Activated naive CD4-positive, alpha-beta T cell (primary cell): ENCODE measurements at places on chromosomes 12 and 14.

- DNase-seq = no peak
Observed at GRCh38 chr12:113948151-113948914, 17.8 kb downstream of the RBM19 start.

DNA sequence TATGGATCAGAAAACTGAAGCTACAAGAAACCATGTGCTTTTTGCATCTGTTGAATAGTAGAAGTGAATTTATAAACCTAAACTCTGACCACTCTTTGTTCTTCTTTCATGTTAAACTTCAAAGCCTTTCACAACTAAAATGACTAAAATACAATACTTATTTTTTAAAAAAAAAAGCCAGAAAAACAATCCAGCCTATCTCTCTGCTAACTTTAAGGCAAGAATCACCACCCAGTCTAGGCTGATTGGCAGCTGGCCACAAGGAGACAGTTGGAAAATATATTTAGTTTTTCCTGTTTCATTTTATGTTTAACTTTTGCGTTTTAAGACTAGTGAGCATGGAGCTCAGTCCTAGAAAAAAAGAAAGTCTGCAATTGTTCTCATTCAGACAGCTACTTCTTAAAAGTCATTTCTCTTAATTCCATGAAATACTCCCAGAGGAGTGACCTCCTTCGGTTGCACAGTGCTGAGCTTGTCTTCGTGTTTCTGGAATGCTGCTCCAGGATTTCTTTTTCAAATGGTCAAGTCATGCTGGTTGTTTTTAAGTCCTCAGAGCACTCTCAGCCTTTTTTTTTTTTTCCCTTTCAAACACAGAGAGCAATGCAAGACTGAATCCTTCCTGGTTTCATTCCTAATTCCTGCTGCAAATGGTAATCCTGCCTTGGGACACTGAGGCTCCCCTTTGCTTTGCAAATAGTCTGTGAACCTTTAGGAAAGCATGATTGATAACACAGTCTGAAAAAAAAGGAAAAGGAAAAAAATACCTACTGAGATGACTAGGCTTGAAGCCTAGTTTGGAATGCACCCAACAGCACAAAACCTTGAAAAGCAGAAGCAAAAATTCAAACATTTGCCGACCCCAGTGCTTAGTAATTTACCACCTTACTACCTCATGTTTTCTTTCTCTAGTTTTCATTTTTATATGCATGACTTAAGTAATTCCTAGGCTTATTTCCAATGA, 233.3 kb upstream of the DAAM1 start:
- DNase-seq = no peak

DNA sequence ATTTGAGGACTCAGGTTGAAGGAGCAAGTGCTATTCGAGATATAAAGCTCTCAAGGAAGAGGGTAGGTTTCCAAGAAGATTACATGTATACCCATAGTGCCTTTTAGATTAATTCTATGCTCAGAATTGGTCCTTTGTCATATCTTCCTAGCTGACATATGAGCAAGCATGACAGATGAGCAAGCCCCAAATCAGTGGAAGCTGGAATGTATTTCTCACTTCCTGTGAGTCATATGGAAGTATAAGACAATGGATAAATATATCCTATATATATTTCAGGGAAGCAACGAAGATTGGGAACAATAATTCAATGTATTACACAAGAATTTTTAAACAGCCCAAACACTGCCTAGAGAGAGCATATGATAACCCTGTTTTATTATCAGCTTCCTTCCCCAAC, 674.1 kb upstream of the ATXN7L3B start:
- no peak for DNase-seq

DNA sequence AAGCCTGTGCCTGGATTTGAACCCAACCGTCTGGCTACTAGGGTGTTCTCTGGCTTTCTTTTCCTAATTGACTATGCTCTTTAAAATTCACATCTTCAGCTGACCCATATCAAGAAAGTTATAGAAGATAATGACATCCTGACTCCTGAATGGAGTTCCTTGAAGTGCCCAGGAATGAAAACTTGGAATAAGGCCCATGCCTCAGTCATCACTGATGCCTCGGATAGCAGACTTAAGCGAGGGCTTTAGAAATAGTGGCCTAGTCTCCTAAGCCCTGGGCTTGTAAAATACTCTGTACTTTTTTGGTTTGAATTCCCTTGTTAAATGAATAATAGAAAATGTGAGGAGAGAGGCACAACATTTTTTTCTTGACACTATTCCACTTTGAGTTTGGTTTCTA, 39.0 kb downstream of the CHST11 start:
- no peak for DNase-seq

GRCh38 chr12:122124370-122124769, 45.8 kb downstream of the MLXIP start:
- DNase-seq = no peak

DNA sequence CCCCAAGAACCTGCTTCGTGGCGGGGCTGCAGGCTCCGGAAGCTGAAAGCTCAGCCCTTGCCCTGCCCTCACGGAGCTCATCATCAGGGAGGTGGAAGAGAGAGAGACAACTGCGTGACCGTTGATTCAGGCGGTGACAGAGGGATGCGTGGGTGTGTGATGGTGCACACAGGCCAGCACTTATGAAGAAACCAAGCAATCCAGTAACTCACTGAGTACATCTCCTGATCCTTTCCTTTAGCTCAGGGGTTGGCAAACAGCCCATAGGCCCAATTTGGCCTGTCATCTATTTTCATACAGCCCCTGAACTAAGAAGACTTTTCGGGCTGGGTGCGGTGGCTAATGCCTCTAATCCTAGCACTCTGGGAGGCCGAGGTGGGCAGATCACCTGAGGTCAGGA, 49.9 kb downstream of the TESC start:
- no peak for DNase-seq

- DNase-seq = no peak
Observed at GRCh38 chr14:57287745-57288144, 19.0 kb downstream of the AP5M1 start.

GRCh38 chr14:69351385-69351784, 46.7 kb downstream of the ERH start:
- no peak for DNase-seq

DNA sequence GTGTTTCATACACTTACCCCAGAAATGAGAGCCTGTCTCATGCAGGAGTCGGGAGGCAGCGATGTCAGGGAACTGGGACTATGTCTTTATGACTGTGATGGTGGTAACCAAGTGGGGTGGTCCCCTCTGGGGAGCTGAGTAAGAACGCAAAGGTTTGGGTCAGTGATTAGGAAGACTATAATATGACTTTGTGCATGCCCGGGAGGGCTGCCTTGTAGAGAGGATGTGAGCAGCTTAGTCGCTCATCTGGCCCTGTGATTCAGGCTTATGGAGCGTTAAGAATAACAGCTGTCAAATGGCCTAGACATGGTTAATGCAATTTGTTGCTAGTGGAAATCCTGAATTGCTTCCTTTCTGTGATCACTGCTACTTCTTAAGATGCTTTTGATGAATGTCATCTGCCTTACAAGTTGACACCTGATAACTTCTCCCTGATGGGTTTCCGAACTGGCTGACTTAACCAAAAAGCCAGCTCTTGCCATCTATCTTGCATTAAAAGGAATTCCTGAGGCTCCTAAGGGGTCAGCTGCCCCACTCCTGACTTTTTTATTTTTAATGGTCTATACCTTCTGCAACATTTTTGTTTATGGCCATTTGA, 35.4 kb upstream of the AACS start:
- DNase-seq = no peak

- peak; percentile 14 for DNase-seq
Observed at GRCh38 chr14:77208291-77208978, 26.8 kb downstream of the TMEM63C start.

- DNase-seq = no peak
Observed at GRCh38 chr12:4244868-4245267, 28.7 kb upstream of the CCND2 start.

DNA sequence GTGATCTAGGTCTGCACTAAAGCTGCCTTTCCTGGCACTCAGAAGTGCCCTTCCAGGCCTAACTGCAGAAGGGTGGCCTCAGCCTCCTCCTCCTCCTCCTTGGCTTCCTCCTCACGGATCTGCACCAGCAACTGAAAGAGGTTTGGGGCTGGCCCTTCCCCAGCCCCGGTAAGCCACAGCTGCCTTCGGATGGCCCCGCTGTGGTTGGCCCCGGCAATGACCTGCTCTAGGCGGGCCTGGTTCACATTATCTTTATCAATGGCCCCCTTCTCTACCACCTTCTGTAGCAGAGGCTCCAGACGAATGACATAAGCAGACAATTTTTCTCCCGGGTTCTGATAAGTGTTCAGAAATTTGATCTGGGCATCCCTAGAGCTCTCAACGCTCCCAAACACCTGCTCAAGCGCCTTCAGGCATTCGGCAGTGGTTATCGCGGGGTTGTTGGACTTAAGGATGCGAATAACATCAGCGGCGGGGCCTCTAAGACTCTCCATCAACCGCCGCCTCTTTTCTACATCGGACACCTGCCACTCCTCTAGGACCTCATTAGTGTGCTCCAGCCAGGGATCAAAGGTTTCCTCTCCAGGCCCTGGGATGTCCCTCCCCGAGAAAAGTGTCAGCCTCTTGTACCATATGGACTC, 1.5 kb downstream of the PNMA1 start:
- no peak for DNase-seq

GRCh38 chr14:104222396-104223036, 84.1 kb downstream of the KIF26A start:
- DNase-seq = no peak

DNA sequence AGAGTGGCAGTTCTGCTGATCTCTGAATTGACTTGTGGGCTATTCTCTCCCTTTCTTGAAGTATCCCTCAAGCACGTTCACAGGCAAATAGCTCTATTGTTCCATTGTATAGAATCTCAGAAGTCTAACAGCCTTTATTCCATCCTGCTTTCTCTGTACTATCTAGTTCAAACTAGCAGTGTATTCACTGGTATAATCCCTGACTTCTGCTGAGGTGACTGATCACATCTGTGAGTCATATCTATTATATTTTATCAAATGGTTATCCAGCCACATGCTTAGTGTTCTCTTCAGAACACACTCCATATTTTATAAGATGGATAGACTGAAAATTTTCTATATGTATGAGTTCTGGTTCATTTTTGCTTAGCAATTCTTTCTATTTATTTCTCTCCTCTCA, 866.1 kb downstream of the C12orf50 start:
- no peak for DNase-seq

DNA sequence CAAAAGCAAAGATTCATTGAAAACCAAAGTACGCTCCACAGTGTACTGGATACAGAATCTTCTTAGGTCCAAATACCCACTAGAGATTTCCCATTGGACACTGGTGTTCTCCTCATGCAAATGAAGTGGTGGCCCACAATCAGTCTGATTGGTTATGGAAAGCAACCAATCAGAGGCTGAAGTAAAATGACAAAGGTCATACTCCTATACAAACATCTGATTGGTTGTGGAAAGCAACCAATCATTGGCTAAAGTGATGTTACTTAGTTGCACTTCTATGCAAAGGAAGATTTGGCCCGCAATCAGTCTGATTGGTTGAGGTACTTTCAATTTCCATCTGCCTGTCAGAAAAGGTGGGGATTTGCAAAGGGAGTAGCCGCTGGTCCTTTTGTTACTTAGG, 1.3 kb upstream of the WASHC3 start:
- DNase-seq = no peak

DNA sequence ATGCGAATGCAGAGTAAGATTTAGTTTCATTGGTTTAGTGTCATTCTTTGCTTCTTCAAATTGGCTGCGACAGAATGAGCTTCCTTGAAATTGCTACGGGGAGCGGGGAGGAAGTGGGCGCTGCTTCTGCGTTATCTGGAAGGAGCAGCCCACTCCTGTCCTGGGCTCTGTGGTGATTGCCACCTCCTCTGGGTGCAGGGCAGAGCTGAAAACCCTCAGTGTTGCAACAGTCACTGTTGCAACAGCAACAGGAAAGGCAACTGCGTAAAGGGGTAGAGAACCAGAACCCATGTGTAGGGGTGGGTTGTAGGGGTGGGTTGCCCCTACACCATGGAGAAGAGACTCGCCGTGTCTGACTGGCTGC, 57.7 kb downstream of the MAX start:
- no peak for DNase-seq

- no peak for DNase-seq
Observed at GRCh38 chr12:108596854-108597558, 878 bp downstream of the TMEM119 start.

DNA sequence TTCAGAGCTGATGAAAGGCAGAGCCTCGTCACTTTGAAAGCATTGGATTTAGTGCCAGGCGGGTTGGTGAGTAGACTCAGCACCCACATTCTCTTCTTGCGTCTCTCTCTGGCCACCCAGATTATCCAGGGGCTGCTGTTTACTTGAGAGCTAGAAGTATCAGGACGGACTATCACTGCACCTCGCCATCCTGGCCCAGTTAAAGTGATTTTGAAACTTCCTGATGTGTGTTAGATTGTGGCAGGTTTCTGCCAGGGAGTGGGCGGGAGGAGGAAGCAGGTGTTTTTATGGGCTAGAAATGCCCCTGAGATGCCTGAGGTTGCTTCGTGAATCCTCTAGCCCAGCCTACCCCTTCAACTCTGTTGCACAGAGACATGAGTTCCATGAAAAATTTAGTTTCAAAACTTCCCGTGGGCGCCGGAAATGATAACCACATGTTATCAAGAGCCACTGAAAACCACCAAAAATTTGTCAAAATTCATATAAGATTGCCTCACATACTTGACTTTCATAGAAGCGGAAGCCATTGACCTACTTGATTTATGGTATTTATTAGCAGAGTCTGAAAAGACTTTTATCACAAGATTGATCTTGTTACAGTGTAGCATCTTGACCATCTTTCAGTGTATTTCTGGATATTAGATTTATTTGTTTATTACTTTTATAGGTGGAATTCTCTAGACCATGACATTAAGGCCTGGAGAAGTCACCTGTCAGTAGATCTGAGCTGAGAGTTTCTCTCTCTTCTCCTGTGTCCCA, 466.0 kb downstream of the RAD51B start:
- peak; percentile 6 for DNase-seq

DNA sequence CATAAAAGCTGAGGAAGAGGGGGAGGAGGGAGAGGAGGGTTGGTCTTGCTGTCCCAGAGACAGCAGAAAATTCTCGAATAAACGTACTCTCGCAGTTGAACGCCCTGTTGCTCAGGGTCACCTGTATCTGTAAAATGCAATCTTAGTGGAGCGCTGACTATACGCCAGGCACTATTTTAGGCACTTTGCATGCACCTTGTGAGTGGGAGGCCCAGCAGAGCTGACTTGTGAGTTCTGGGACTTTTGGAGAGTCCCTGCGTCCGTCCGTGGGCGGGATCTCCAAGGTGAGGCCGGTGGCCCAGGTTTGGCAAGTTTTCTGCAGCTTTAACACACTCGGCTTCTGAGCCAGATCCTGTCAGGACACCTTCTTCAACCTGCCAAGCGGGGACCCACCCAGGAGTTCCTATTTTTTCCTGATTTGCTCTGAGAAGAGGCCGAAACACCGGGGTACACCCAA, 32.5 kb upstream of the PLEKHG6 start:
- no peak for DNase-seq

GRCh38 chr12:105341010-105341409, 10.5 kb downstream of the C12orf75 start:
- no peak for DNase-seq

GRCh38 chr14:90246936-90247335, 9.4 kb upstream of the PSMC1 start:
- DNase-seq = no peak
